ENCODE measurements at places on chromosomes 2 and 18.

DNA sequence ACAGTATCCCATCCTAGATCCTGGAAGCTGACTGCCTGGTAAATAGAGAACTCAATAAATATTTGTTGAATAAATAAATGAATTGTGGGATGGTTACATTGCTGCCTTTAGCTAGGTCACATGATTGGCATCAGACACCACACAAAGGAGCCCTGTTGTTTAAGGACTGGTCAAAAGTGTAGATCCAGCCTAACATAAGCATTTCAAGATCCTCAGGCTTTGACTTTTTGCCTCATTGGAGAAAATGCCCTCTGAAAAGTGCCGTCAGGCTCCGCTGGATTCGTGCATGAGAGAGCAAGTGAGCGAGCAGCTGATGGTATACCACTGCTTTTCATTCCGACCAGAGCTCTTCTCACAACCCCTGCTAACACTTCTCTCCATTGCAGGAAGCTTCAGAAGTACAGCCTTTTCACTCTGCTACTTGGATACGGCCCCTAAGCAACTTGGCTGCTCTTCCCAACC lies 1.3 kb upstream of the ZNF24 start:
- DNase-seq: peak; percentile 90

- DNase-seq: no peak
These were observed 1.9 kb downstream of the MPPE1 start for GRCh38 chr18:11906176-11906575.

- no peak for DNase-seq
These were observed 219.6 kb downstream of the LTBP1 start for GRCh38 chr2:33166287-33166881.

DNA sequence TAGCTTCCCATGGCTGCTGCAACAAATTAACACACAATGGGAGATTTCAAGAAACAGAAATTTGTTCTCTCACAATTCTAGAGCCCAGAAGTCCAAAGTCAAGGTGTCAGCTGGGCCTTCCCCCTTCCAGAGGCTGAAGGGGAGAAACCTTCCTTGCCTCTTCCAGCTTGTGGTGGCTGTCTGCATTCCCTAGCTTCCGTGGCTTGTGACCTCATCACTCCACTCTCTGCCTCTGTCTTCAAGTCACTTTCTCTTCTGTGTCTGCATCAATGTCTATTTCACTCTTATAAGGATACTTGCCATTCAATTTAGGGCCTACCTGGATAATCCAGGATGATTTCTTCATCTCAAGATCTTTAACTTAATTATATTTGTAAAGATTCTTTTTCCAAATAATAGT lies 16.8 kb upstream of the SRBD1 start:
- DNase-seq: no peak

GRCh38 chr2:9666306-9666705 lies 35.5 kb upstream of the YWHAQ start:
- no peak for DNase-seq

Data from DMS79 treated with DMSO at 0.1 percent for 48 hours (cell line).